ENCODE measurements at places on chromosomes 11 and 22. TPM values are rescaled to one million over a fixed set of nuclear protein-coding genes. Genes with fewer than 3 reads are reported as not detected.

TRIM51 gene
- total RNA-seq, result 1.0 TPM

CRYBB2 gene
- 0.15 TPM for total RNA-seq

RBFOX2 gene
- total RNA-seq, result 81.8 TPM

FGF3 gene
- total RNA-seq, result not detected
